ENCODE measurements at places on chromosomes 3 and 15.

DNA sequence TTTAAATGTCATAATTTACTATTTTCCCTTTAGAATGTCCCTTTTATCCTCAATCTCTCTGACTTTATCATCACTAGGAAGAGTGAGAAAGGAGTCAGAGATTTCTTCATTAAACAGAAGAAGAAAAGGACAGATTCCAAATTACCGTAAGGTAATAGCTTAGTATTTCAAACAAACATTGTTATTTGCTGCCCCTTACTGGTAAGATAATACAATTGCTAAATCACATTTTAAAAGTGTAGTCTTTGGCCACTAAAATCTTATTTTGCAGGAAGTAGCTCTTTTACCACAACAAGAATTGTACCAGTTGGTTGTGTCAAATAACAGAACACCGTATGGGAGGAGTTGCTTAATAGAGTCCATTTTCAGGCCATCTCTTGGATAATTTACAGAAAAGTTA is 53.7 kb downstream of the CGGBP1 start:
- peak; percentile 26 for DNase-seq

DNA sequence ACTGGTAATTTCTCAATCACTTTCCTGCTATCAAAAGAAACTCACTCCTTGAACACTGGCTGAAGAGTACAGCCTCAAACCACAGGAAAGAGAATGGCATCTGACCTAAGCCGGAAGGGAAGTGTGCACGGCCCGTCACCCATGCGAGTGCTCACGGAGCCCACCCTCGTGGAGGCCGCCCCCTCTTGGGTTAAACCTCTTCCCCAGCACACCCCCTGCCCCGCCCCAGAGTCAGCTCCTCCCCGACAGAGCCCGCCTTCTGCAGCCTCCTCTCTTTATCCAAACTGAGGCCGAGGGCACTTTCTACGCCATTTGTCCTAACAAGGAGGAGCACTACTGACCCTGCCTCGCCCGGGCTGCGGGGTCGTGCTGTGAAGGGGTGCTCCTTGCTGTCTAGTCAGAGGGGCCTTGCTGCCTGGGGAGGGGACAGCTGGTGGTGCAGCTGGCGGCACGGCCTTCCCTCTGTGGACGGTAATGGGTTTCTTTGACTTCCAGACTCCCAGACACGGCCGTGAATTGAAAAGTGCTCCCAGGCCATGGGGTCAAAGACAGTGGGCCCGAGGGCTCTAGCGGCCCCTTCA is 137.7 kb downstream of the NSMCE3 start:
- DNase-seq: peak; percentile 23

DNA sequence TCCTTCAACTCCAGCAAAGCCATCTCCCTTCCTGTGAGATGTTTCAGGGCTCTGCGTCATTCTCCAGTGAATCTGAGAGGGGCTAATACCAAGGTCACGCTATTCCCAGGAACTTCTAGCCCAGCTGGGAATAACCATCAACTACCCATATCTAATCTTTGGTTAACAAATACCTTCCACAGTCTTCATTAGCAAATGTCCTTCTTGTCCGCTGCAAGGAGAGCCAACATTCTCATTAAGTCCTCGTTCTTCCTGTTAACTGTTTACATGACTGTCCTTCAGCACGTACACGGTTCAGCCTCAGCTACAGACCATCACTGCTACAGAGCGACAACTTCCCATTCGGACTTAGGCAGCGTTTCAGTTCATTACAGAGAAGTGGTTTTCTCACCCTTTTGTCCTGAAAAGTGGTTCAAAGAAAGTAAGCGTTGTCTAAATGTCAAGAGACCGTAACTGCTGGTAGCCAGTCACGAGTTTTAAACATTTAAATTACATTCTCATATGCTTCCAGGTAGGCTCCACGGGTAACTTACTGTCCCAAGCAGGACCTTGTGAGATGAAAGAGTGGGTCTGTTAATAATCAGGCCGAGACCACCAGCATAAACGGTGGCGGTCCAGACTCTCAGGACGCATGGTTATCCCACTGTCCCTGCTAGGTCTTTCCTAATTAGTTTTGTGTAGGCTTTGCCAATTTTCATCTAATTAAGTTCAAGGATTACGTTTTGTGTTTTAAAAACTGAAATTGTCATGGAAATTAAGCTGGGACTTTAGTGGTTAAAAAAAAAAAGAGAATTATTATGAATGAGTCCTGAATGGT is 63.8 kb downstream of the CHSY1 start:
- no peak for DNase-seq

DNA sequence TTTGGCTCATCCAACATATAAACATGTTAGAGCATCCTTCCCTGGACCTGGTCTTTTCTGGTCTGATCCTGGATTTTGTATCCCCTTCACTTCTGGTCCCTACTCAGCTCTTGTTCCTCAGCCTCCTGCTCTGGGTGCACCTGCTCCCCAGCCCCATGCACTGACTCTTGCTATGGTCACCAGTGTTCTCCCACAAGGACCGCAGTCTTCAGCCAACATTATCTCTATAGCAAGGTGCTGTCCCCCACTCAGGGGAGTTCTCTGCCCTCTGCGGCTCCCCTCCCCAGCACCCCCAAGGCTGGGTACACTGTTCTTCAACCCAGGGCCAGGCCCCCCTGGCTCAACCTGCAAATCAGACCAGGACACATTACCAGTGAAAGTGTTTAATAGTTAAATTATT is 80.2 kb downstream of the SEC22A start:
- DNase-seq: no peak

GRCh38 chr3:12750658-12751071 is 8.4 kb downstream of the TMEM40 start:
- no peak for DNase-seq

DNA sequence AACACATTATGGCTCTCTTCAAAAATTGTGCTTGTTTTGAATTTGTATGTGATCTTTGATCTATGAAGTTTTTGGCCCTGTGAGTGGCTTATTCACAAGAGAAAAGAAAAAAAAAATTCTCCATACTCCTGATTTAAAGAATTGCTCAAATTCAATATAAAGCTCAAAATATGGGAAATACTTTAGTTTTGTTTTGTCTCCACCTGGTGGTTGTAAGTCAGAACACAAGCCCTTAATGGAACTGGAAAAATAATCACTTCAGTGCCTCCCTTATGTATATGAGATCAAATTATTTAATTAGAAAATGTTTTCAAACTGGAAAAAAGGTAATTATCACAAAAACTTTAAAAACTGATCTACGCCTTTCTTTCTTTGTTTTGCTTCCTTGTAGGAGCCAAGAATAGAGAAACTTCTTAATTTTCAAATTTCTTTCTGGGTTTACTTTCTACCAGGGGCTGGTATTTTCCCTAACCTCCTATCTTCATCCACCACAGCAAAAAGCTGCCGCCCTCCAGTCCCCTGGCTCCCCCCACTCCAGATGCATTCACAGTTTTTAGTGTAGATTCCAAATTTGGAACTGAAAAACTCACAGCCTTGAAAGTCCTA is 50.6 kb downstream of the SERP1 start:
- peak; percentile 76 for DNase-seq

- no peak for DNase-seq
Measured at GRCh38 chr3:81436182-81436581, 325.3 kb downstream of the GBE1 start.

DNA sequence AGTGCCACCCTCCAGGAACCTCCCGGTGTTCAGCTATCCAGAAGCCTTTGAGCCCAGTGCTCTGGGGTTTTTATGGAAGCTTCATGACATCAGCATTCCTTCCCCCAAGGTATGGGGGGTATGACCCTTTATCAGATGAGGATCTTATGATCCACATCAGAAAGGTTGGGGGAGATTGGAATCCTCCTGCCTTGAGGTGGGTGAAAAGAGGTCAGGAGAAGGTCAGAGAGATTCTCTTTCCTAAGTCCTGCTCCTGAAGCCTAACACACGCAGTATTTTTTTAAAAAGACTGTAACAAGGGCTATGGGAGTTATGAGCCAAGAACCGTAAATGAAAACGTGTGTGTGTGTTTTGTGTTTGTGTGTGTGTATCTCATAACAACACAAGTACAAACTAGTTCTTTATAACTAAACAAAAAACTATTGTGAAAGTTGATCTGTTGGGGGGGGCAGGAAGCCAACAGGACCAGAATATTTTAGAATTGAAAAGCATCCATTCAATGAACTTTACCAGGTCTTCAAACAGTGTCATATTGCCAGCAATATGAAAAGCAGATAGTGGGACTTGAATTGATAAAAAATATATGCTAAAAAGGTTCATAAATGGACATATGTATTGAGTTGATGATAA is 13.2 kb downstream of the MKRN3 start:
- no peak for DNase-seq

DNA sequence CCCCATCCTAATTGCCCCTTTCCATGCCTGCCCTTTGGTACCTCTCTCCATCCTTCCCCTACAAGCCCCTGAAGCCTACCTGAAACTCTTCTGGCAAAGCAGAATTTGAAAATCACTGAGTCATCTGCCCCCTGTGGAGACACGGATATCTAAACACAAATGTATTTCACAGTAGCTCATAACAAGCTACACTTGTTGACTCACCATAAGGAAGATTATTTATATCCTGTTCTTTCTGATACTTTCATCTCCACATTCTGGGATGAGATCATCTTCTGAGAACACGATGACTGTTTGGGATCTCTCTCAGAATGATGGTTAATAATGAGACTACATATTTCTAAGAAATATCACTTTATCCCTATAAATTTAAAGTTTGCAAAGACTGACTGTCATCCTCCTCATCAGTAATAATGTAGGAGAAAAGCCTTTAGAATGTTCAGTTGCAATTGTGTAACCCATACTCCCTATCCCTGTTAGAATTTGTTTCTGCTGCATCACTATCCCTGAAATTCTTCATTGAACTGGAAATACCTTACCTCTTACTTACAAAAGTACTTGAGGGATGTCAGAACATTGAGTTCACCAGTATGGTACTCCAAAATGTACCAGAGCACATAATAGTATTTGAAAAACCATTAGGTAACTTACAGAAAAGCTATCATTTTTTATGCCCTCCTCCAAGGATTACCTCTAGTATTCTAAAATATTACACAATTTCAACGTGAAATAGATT is 116.1 kb upstream of the IL12A start:
- DNase-seq: no peak

DNA sequence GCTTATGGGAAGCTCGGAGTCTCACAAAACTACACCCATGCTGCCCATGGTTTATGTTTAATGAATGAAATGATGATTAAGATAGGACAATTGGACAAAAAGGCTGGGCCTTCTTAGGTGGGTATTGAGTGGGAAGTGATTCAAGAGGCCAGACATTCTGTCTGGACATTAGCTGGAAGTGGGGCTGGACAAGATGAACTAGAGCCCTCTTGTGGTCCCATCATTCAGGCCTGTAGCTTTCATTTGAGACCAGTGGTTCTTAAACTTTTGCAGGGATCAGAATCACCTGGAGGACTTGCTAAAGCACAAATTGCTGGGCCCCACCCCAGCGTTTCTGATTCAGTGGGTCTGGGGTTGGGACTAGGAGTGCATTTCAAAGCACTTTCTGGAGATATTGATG is 290.4 kb upstream of the CTDSPL start:
- no peak for DNase-seq

DNA sequence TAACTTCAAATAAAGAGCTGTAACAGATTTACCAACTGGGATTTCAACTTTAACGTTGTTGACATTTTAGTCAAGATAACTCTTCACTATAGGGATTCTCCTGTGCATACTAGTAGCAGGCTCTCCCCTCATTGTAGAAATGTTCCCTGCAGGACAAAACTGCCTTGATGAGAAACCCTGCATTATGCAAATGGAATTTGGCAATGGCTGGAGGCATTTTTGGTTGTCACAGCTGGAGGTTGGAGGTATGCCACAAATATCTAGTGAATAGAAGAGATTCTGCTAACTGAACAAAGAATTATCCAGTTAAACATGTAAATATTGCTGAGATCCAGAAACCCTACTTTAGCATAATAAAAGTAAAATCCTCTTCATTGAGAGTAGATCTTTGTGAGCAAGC is 928.8 kb upstream of the ALCAM start:
- no peak for DNase-seq

- no peak for DNase-seq
Measured at GRCh38 chr3:68999605-69000004, 13.9 kb downstream of the EOGT start.

DNA sequence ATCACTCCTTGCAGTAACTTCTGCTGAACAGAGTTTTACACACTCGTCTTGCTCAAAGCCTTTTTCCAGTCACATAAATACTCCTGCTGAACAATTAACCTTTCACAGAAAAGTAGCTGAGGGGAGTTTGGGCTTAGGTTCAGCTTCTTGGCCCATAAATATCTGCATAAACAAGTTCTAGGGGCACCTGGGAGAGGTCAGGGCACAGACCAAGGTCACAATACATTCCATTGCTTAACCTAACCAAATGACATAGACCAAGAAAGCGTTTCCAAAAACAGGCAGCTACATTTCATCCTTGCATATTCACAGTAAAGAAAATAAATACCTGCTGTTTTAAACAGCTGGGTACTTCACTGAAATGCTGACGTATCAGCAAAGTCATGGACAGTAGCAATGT is 101.3 kb downstream of the THRB start:
- DNase-seq: no peak

DNA sequence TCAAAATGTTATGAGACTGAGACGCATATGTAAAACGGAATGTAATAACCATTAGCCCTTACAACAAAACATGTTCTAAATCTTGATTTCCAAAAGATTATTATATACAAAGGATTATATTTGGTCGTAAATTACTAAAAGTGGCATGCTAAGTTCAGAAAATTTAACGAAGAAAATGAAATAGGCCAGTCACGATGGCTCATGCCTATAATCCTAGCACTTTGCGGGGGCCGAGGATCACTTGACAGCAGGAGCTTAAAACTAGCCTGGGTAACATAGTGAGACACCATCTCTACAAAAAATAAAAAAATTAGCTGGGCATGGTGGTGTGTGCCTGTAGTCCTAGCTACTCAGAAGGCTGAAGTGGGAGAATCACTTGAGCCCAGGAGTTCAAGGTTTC is 29.0 kb downstream of the ACAD11 start:
- no peak for DNase-seq

GRCh38 chr3:21654241-21654640 is 96.8 kb downstream of the ZNF385D start:
- DNase-seq: no peak

- DNase-seq: no peak
Measured at GRCh38 chr3:27577504-27577903, 93.3 kb upstream of the SLC4A7 start.

- no peak for DNase-seq
Measured at GRCh38 chr15:58518626-58519025, 86.8 kb downstream of the LIPC start.

DNA sequence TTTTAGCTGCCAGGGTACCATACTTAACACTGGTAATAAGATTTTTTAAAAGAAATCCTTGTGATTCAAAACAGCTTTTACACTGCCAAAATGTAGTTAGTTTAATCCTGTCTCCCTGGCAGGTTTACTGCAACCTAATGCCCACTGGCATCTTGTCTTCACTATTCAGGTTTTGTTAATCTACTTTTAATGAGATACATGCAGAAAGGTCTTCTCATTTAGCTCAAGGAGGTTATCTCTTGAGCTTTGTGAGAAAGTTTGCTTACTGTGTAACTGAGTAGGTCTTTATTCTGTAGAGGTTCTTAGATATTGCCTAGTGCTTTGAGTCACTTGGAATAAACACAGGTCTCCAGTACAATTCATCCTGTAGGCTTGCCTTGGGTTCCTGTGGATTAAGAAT is 110.7 kb downstream of the PIK3R4 start:
- no peak for DNase-seq
